Substantia nigra (tissue), 51 donors: ENCODE measurements at places on chromosomes 11 and 22.

- DNase-seq: no peak
Measured at GRCh38 chr11:10322830-10323792, 18.2 kb downstream of the ADM start.

DNA sequence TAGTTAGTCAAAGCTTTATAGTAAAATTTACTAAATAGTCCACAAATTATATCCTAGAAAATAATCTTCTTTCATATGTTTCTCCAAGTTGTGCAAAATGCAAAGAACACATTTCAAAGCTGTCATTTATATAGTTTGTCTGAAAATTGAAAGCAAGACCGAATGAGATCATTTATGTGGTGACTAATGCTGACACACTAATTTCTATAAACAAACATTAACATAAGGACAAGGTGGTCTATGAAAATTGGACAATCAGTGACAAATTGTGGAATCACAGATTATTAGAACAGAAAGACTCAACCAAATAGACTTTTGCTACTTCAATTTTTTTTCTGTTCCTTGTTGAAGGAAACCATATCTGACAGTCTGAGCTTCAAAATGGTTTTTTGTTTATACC is 1056.1 kb downstream of the LRRC4C start:
- DNase-seq: no peak

- no peak for DNase-seq
Measured at GRCh38 chr22:29270475-29271271, 2.6 kb downstream of the EWSR1 start.

DNA sequence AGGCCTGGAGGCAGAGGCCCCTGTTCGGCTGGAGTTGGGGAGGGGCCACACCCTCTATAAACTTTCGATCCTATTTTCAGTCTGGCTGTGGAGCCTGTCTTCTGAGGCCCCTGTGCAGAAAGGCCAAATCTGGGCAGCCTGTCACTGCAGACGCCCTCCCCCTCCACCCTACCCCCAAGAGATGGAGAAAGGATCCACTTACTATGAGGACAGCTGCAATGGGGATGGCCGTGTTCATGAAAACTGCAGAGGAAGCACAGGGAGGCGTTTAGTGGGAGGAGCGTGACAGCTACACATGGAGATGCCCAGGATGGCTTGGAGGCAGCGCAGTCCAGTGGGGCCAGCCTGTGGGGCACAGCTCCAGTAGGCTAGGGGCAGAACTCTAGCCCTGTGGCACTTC is 43.5 kb upstream of the KCNJ11 start:
- no peak for DNase-seq

DNA sequence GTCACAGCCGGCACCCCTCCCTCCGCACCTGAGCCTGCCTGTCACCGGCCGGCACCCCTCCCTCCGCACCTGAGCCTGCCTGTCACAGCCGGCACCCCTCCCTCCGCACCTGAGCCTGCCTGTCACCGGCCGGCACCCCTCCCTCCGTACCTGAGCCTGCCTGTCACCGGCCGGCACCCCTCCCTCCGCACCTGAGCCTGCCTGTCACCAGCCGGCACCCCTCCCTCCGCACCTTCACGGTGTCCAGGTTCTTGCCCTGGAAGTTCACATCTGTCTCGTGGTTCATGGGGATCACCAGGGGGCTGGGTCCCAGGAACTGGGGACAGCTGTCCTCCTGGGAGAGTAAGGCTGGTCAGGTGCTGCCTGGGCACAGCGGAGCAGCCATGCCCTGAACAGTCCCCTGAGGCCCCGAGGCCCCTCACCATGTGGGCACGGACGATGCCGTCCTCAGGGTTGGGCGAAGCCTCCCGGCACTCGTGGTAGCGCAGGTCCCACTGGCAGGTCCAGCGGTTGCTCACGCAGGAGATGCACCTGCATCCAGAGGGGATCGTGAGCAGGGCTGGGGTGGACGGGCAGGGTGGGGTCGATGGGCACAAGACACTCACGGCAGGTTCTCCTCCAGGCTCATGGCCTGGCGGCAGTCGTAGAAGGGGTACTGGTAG is 15.5 kb upstream of the MAPK11 start:
- DNase-seq: no peak

- DNase-seq: no peak
Measured at GRCh38 chr11:72045849-72046248, 34.5 kb downstream of the NUMA1 start.

- DNase-seq: no peak
Measured at GRCh38 chr11:121520243-121521144, 67.7 kb upstream of the SORL1-AS1 start.

- DNase-seq: no peak
Measured at GRCh38 chr11:16780146-16780545, 41.7 kb downstream of the C11orf58 start.

GRCh38 chr22:31106001-31106571 is 1.3 kb downstream of the SELENOM start:
- no peak for DNase-seq

DNA sequence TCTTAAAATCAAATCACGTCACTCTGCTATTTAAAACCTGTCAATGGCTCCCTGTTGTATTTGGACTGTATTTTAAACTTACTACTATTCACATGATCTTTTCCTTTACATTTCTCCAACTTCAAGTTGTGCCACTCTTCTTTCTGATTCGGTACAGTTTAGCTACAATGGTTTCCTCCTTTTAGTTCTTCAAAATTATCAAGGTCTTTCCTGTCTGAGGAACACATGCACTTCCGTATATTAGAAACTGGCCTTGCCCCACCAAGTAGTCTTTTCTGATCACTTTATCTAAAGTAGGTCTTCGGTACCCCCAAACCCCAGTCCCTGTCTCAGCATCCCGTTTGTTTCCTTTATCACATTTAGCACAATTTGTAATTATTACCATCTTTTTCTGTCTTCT is 81.8 kb downstream of the MTMR3 start:
- no peak for DNase-seq

DNA sequence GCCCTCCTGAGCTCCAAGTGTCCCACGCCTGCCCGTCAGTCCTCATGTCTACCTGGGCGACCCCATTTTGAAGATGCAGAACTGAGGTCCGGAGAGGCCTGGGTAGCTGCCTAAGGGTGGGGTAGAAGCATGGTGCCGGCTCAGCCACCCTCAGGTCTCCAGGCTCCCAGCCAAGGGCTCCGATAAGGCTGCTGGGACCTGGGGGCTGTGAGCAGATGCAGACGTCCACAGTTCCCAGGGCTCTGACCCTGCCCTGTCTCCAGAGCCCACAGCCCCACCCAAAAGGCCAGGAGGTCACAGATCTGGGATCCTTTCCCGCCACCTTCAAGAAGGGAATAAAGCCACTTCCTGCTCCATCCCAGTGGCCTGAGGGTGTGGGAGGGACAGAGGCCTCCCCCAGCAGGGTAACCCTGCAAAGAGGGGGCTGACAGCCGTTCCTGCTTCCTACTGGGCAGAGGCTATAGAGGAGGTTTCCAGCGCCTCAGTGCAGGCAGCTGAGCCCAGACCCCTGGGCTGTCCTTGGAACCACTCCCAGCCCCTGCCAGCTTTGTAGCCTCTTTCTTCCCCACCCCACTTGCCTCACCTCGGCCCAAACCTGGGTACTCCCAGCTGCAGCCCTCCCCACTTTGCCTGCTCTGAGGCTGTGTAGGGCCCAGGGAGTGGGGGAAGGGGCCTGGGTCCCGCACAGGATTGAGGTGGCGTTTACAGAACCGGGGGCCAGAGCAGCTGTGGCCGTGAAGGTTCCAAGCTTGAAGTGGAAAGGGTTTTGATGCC is 85.5 kb downstream of the CDKN1C start:
- no peak for DNase-seq
